ENCODE measurements at places on chromosomes 7 and 10.

GRCh38 chr7:1535100-1535458, 4.6 kb downstream of the MAFK start:
- DNase-seq: no peak

DNA sequence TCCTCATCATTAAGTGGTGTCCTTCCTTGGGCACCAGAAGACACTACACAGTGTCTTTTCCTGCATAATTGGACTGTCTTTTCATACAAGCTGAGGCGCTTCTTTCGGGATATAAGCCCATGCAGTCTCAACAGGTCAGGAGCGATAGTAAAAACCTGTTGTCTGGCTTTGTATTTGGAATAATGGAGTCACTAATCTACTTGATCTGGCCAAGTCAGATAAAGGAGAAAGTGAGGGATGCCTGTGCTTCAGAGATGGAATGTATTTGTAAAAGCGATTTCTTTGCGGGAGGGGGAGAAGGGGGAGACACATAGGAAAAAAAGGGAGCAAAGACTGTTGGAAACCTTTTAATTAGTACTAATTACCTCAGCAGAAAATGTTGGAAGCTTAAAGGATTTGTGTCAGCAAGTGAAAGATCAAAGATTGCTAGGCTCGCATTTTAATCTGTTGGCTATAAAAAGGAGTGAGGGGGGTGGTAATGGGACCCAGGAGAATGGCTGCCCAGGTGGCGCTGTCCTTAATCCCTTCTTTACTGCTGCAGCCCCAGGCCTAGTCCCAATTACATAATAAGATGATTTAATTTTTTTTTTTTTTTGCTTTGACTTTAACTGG, 581.4 kb downstream of the LRMDA start:
- no peak for DNase-seq

DNA sequence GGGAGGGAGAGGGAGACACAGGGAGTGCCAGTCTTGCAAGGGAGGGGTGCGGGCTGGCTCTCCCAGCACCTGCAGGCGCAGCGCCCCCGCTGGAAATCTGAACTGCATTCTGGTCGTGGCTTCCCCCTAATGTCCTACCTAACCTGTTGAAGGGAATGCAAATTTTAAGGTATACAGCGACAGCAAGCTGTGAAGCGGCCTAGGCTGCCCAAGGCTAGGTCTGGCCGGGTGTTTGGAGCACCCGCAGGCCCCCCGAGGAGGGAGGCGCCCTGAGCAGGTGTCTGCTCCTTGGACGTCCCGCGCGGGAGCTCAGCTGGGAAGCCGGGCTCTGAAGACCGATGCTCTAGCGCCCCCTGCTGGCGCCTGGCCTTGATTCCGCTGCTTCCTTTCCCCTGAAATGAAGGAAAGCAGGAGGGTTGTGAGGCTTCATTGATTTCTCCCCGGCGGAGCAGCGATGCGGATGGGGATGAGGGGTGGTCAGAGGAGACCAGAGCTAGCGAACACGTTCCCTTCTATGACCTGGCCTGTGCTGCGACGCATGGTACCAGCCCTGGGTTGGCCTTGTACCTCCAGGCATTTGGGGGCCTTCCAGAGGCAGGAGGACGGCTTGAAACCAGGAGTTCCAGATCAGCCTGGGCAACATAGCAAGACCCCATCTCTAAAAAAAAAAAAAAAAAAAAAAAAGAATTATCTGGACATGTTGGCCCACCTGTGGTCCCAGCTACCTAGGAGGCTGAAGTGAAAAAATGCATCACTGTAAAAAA, 601.3 kb downstream of the GALNT17 start:
- DNase-seq: peak; percentile 45

DNA sequence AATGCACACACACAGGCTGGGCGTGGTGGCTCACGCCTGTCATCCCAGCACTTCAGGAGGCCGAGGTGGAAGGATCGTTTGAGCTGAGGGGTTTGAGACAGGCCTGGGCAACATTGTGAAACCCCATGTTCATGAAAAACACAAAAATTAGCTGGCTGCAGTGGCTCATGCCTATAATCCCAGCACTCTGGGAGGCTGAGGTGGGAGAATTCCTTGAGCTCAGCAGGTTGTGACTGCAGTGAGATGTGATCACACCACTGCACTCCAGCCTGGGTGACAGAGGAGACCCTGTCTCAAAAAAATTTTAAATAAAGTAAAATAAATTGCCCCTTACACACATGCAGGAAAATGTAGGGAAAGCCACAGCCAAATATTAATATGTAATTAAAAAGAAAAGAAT, 44.1 kb downstream of the RNF32 start:
- DNase-seq: no peak

DNA sequence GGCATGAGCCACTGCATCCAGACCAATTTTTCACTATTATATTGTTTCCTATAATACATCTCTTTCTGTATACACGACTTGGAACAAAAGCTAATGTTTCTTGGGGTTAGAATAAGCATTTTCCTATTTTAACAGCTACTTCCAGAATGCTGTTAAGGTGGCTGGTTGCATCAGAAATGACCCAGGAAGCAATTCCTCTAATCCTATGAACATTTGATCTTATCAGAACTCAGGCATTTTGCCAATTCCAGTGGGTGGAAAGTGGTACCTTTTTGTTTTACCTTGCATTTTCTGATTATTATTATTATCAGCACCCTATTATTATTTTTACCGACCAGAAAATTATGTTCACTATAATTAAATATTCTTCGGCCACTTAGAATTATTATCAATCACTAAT, 73.3 kb downstream of the NDUFB2 start:
- no peak for DNase-seq

GRCh38 chr7:30390736-30391636, 87.6 kb downstream of the NOD1 start:
- DNase-seq: no peak

- peak; percentile 32 for DNase-seq
Observed at GRCh38 chr10:72692994-72693781, 1.2 kb downstream of the MCU start.

- peak; percentile 9 for DNase-seq
Observed at GRCh38 chr10:53839440-53840039, 961.5 kb downstream of the PCDH15 start.

GRCh38 chr10:45198486-45199204, 116.8 kb downstream of the OR13A1 start:
- no peak for DNase-seq

Measured in iris pigment epithelial cell (primary cell).